ENCODE measurements at places on chromosomes 5 and 9.

- no peaks in the 10 kb centered on the region for H3K27me3 ChIP-seq
- H3K4me3 ChIP-seq, result no peak overlapping the region
- no peak for DNase-seq
- H3K4me1 ChIP-seq, result no peaks in the 10 kb centered on the region
These were observed 277.0 kb downstream of the DIRAS2 start for GRCh38 chr9:90365666-90366065.

GRCh38 chr5:132229236-132229635 lies 1.6 kb upstream of the P4HA2 start:
- peaks cover 11% of the 10 kb centered on the region for H3K4me1 ChIP-seq
- H3K36me3 ChIP-seq, result no peaks in the 10 kb centered on the region
- DNase-seq, result no peak
- H3K27ac ChIP-seq, result no peak overlapping the region
- no peak overlapping the region for H3K4me3 ChIP-seq
- no peaks in the 10 kb centered on the region for H3K27me3 ChIP-seq

DNA sequence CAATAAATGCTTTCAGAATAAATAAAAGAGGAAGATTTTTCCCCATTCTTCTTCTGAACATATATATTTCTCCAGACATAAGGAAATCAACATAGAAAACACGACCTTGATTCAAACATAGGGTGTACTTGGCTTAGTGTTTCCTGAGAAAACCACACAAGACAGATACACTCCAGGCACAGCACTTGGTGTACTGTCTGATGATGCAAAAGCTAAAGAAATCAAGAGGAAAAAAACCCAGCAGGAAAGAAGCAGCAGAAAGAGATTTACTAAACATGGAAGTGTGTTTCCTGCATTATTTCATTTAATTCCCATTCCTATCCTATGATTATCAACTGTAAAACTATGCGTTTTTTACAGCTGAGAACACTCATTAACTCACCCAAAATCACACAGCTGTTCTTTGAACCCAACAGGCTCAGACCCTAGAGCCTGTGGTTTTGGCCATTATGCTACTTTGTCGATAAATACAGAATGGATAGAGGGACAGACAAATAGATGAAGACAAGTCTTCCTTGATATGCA lies 46.1 kb downstream of the NIPAL4 start:
- no peaks in the 10 kb centered on the region for H3K27me3 ChIP-seq
- H3K27ac ChIP-seq, result no peak overlapping the region
- peaks cover 31% of the 10 kb centered on the region for H3K36me3 ChIP-seq
- H3K4me3 ChIP-seq, result no peak overlapping the region

DNA sequence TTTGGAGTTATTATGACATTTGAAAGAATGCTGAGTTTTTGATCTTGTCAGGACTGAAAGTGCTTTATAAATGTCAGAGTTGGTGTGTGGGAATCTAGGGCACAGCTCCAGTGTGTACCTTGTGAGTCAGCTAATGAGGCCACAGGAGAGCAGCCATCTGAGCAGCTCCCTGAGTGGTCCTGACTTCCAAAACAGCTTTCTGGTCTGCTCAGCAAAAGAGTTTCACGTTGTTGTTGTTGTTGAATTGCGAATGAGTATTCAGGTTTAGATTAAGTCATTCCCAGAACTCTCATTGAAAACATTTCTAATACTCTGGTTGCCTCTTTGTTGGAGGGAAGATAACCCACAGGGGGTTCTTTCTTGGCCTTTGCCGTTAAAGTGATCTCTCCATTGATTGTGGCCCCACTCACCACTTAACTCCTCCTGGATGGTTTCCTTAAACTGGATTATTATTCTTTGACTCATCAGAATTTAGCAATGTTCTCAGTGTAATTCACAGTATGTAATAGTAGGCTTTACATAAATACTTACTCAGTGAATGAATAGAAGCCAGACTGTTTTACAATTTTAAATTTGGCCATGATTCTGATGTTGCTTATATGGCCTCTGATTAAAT lies 125.1 kb upstream of the SGCD start:
- no peaks in the 10 kb centered on the region for H3K36me3 ChIP-seq
- no peak overlapping the region for H3K27ac ChIP-seq

- H3K36me3 ChIP-seq, result peaks cover 21% of the 10 kb centered on the region
- DNase-seq, result no peak
- H3K4me1 ChIP-seq, result no peaks in the 10 kb centered on the region
- H3K4me3 ChIP-seq, result no peak overlapping the region
- H3K27me3 ChIP-seq, result no peaks in the 10 kb centered on the region
These were observed 21.2 kb downstream of the NSUN2 start for GRCh38 chr5:6611334-6612256.

GRCh38 chr5:131169810-131170539 lies 769 bp upstream of the LYRM7 start:
- no peaks in the 10 kb centered on the region for H3K4me1 ChIP-seq
- H3K36me3 ChIP-seq, result peaks cover 3% of the 10 kb centered on the region
- peak overlapping the region; percentile 71 for H3K27ac ChIP-seq

DNA sequence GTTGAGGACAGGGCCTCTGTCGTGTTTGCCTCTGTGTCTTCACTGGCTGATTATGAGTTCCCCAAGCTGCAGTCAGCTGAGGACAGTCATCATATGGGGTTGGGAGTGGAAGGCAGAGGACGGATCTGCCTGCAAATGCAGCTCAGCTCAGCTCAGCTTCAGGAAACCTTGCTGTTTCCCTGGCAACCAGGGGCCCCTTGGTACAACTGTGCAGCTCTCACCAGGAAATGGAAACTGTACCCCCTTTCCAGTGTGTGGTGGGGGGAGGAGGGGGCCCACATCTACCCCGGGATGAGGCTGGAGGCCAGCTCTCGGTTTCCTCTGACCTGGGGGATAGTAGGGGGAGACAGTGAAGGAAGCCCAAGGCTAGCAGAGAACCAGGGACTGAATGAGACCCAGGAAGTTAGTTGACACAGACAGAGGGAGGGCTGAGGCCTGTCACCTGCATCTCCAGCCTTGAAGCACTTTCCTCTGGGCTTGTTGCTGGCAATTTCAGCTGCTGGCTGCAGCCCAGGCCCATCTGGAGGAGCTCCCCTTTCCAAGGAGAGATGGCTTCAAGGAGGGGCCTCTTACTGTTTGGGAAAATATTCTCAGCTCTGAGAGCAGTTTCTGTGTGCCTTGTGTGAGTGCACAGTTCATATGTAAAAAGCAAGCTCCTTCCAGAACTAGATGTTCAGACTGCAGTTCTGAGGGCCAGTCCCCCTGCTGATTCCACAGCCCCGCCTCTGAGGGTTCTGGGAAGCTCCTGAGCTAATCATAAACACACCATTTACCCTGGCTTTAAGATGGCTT lies 6.9 kb downstream of the ANXA6 start:
- H3K27me3 ChIP-seq, result no peaks in the 10 kb centered on the region
- H3K36me3 ChIP-seq, result peaks cover 17% of the 10 kb centered on the region
- H3K4me3 ChIP-seq, result no peak overlapping the region
- DNase-seq, result peak; percentile 26
- H3K4me1 ChIP-seq, result peaks cover 36% of the 10 kb centered on the region

DNA sequence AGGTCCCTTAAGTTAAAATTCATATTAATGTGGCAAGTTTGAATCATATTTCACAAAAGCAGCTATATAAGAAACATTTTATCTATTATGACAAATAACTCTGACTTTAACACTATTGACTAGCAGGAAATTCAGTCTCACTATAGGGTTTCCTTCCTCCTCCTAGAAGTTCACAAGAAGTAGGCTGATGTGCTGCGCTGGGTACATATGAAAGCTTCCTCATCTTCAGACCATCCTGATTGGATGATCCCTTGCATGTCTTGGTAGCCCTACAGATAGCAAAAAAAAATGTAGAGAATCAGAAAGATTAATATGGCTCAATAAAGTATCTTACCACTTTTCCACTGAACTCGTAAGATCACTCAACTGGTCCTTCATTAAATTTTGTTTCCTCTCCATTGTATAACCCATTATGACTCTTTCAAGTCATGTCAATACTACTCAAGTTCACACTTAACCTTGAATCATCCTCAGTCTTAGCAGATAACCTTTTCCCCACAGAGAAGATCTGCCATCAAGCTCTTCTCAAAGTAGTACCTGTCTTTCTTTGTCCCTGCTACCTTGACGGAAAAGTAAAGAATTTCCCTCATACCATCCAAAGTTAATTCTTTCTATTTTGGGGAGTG lies 11.5 kb upstream of the PSIP1 start:
- no peaks in the 10 kb centered on the region for H3K36me3 ChIP-seq
- H3K27ac ChIP-seq, result no peak overlapping the region
- H3K4me3 ChIP-seq, result no peak overlapping the region
- DNase-seq, result no peak

GRCh38 chr5:118687661-118688621 lies 300.4 kb downstream of the DTWD2 start:
- H3K27ac ChIP-seq, result no peak overlapping the region
- DNase-seq, result no peak
- no peaks in the 10 kb centered on the region for H3K27me3 ChIP-seq
- H3K4me3 ChIP-seq, result no peak overlapping the region
- no peaks in the 10 kb centered on the region for H3K36me3 ChIP-seq

- no peak overlapping the region for H3K4me3 ChIP-seq
- no peak overlapping the region for H3K27ac ChIP-seq
- H3K27me3 ChIP-seq, result no peaks in the 10 kb centered on the region
These were observed 173.8 kb downstream of the CEMIP2 start for GRCh38 chr9:71594541-71594940.

DNA sequence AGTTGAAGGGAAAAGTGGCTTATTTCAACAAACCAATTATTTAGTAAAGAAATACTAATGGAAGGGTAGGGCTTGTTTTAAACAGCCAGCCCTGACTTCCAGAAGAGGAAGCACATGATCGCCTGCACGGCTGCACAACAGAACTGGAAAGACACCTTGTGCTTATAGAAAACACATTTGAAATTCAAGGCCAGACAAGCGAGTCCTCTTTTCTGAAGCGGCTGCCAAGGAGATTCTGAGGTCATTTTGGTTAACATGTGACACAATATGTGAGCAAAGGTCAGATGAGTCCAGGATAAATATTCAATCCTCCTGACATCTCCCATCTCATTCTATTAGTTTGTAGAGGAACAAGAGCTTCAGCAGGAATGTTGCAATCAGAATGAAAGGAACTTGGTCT lies 461.4 kb upstream of the ST8SIA4 start:
- H3K4me3 ChIP-seq, result no peak overlapping the region
- H3K36me3 ChIP-seq, result no peaks in the 10 kb centered on the region
- H3K27ac ChIP-seq, result no peak overlapping the region
- no peaks in the 10 kb centered on the region for H3K27me3 ChIP-seq

DNA sequence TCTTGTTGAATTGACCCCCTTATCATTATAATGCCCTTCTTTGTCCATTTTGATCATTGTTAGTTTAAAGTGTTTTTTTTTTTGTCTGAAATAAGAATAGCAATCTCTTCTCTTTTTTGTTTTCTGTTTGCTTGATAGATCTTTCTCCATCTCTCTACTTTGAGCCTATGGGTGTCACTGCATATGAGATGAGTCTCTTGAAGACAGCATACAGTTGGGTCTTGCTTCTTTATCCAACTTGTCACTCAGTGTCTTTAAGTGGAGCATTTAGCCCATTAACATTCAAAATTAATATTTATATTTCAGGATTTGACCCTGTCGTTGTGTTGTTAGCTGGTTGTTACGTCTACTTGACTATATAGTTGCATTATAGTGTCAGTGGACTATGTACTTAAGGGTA lies 135.4 kb downstream of the HMHB1 start:
- H3K4me3 ChIP-seq, result no peak overlapping the region
- H3K27ac ChIP-seq, result no peak overlapping the region
- no peaks in the 10 kb centered on the region for H3K4me1 ChIP-seq
- H3K27me3 ChIP-seq, result no peaks in the 10 kb centered on the region

DNA sequence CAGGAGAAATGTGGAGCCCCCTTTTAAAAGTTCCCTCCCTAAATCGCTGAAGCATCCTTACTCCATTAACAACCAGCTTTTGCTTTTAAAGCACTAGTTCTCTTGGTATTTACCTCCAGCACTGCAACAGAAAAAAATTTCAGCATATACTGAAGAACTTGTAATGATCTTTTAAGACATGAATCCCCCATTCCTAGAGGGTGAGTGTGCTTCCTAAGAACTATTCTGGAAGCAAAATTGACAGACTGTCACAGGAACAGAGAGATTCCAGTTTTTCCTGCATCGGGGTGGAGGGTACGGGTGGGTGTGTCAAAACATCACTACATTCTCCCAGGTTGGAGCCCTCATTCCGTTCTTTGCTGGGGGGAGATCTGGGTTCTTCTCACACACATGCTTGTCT lies 151.9 kb downstream of the EBF1 start:
- no peak for DNase-seq
- no peaks in the 10 kb centered on the region for H3K27me3 ChIP-seq
- H3K4me1 ChIP-seq, result no peaks in the 10 kb centered on the region

- no peak overlapping the region for H3K4me3 ChIP-seq
- DNase-seq, result no peak
- no peaks in the 10 kb centered on the region for H3K36me3 ChIP-seq
- no peak overlapping the region for H3K27ac ChIP-seq
- H3K4me1 ChIP-seq, result no peaks in the 10 kb centered on the region
- H3K27me3 ChIP-seq, result no peaks in the 10 kb centered on the region
These were observed 44.2 kb downstream of the PSMB7 start for GRCh38 chr9:124370896-124371582.

DNA sequence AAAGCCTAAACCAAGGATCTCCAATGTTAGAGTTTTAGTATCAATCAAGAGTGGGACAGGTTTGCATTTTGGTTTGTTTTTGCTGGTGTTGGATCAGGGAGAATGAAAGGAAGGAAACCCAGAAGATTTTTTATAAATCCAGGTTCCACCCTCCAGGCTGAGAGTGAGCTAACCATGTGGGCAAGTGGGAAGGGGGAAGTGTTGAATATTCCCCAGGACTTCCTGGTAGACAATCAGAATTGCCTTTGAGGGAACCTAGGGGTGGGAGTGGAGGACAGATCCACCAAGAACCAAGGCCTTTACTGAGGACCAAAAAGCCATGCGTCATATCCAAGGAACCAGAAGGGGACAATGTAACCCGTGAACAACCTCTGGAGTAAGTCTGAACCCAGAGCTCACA lies 33.5 kb upstream of the PIK3R1 start:
- H3K27me3 ChIP-seq, result no peaks in the 10 kb centered on the region
- H3K36me3 ChIP-seq, result no peaks in the 10 kb centered on the region
- no peak overlapping the region for H3K4me3 ChIP-seq
- H3K4me1 ChIP-seq, result peaks cover 18% of the 10 kb centered on the region

DNA sequence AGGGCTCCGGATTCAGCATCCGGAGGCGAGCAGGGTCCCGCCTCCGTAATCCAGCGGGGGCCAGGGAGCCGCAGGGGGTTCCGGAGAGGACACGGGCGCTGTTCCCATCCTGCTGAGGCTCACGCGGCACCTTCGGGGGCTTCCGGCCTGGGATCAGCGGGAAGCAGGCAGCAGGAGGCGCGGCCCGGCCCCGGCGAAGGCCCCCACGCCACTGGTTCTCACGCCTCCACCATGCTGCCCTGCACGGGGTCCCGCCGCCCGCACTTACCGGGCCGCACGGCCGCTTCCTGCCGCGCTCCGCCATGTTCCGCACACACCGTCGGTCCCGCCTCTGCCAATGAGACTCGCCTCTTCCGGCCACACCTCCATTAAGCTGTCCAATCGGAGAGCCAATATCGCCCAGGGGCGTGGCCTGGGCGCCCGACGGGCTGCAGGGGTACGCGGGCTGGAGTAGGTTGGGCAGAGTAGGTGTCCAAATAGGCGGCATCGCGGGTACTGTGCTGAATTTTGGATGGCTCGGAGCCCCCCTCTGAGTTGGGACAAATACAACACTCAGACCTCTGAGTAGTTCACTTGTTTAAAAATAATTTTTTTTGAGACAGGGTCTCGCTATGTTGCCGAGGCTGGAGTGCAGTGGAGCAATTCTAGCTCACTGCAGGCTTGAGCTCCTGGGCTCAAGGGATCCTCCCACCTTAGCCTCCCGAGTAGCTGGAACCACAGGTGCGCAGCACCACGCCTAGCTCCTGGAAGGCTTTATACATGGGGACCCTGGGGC lies at the start of gene SPOUT1:
SPOUT1 (minus strand) TSS at position 318 of the 775 bp plus-strand sequence; CDS start at position 304, 14 bp downstream.
- no peaks in the 10 kb centered on the region for H3K4me1 ChIP-seq
- DNase-seq, result peak; percentile 97
- peak within 1 kb of the TSS; percentile 96 for H3K4me3 ChIP-seq
- no peaks in the 10 kb centered on the region for H3K36me3 ChIP-seq
- peak within 1 kb of the TSS; percentile 81 for H3K27ac ChIP-seq
